ENCODE measurements at places on chromosomes 4 and X.

DNA sequence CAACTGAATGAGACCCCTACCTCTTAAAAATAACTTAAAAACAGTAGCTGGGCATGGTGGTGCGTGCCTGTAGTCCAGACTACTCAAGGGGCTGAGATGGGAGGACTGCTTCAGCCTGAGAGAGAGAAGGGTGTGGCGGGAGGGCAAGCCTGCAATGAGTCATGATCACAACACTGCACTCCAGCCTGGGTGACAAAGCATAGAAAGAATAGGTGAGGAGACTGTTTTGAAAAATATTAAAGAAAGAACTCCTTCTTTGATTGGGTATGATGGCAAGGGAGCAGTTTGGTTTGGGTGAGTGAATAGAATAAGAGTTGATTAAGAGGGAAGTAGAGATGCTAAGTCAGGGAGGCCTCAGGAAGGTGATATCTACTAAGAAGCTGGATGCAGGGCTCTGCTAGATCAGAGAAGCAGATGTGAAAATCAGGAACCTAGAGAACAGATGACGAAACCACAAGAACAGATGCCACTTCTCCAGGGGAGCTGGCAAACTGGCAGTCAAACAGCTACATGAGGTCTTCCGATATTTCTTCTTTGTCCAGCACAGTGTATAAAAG lies 318.6 kb downstream of the OPHN1 start:
- DNase-seq = no peak

DNA sequence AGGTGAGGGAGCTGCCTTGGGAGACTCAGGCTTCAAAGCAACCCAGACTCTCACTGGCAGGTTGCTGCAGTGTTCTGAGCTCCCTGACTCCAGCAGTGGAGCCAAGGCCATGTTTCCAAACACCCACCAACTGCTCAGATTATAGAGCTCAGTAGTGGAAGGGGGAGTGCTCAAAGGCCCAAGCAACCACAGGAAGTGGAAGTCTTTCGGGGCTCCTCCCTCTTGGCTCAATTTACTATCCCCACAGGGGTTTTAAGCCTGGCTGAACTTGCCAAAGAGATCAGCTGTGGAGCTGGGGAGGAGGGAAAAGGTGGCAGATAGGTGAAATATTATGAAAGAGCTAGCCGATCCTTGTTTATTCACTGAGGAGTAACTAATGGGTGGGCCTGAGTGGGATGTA lies 82.5 kb downstream of the HPRT1 start:
- no peak for DNase-seq

DNA sequence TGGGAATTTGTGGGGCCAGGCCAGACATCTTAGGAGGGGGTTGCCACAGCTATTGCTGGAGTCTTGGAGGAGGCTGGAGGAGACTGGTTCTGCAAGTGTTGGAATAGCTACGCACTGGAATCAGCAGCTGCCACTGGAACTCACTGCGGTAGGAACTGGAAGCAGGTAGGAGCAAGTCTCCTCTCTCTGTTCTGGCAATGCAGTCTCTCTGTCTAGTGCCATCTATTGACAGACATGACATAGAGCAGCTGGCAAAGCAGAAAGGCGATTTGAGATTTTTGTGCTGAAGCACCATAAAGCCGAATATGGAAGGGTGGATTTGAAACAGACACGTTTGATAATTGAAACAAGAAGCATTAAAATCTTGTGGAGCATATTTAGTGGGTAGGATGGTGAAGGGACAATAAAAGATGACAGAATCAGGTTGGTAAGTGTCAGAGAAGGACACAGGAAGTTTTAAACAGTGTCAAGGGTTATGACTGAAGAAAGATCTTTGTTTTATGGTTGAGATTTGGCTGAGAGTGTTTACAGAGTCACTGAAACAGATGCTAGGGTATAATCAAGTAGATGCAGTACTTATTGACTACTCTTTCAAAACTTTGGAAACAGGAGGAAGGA lies 23.5 kb upstream of the SYNPO2 start:
- DNase-seq = no peak

DNA sequence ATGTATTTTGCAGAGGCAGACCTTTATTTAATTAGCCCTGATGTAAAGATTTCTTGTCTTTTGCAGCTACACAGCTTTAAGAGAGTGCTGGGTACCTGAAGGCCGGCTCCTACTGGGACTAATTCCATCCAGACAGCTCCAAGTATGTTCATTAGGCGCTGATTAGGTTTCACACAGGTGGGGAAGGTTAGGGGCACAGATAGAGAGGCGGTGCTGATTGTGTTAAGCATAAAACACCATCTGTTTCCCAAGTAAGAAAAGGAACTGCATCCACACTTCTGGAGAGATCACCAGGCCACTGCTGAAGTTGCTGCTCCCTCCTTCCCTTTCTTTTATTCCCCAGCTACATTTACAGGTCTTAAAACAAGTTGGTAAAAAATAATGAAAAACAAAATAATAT lies 349.5 kb downstream of the ZIC3 start:
- no peak for DNase-seq

- DNase-seq = no peak
Measured at GRCh38 chrX:130793975-130794374, 109.0 kb downstream of the ENOX2 start.

DNA sequence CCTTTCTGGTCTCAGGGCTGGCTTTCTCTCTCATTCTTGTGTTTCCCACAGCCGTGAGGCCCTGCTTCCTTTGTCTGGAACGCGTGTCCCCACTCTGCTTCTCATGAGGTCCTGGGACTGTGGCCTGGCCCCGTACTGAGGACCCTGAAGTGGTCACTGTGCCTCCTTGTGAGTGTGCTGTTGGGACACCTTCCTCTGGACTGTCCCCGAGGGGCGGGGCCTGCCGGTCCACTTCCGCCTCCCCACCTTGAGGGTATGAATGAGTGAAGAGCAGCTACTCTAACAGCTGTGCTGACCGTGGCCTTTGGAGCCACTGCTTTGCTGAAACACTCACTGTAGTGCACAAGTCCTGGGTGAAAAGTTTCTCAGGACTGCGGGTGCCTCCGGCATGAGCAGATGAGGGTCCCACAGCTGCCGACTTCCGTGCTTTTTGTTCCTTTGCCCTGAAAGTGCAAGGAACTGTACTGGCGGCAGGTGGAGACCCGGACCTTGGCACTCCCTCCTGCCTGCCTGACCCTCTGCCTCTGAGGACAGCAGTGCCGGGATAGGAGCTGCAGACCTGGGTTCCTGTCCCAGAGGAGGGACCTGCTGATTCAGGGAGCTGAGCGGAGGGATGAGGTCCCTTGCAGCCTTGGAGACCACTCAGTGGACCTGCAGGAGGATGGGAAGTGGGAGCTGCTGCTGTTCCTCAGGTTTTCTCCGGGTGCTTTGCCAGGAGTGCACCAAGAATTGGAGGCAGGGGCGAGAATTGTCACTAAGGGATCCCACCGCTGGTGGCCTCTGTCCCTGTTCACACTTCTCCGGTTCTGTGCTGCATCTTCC lies 38.0 kb downstream of the HTT-AS start:
- no peak for DNase-seq

All from activated T-cell treated with anti-CD3 and anti-CD28 coated beads for 48 hours (primary cell).